NCI-H187 treated with DMSO at 0.1 percent for 48 hours (cell line): ENCODE measurements at places on chromosomes 6 and 20.

GRCh38 chr6:122890250-122890649, 101.2 kb downstream of the SMPDL3A start:
- DNase-seq = no peak

DNA sequence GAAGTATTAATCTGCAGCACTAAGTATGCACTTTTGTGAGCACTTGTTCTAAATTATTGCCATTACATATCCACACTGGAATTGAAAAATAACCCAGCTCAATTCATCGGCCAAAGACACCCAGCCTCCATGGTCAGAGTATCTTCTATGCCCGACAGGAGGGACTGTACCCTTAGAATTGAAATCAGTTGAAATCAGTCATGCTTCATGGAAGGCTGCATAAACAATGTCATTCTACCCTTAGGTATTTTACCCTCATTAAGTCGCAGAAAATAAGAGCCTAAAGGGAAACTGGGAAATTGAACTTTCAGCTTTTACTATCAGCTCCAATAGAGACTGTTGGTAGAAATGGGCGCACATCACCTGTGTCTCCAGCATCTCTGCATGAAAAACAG, 2.9 kb upstream of the RAMACL start:
- DNase-seq = no peak

DNA sequence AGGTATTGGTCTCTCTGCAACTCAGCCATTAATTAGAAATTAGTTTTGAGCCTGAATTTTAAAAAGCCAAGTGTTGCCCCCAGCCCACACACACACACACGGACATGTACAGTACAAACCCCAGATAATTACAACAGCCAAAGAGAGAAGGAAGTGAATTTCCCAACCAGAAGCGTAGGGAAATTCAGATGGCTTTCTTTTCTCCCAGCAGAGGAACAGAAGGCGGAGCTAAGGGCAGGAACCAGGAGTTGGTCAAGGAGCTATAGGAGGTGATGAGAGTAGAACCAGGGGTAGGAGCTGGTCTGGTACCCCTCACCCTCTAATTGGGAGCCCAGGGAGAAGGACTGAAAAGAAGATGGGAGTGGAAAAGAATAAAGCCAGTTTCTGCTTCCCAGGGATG, 3.9 kb upstream of the ZBTB9 start:
- DNase-seq = no peak

DNA sequence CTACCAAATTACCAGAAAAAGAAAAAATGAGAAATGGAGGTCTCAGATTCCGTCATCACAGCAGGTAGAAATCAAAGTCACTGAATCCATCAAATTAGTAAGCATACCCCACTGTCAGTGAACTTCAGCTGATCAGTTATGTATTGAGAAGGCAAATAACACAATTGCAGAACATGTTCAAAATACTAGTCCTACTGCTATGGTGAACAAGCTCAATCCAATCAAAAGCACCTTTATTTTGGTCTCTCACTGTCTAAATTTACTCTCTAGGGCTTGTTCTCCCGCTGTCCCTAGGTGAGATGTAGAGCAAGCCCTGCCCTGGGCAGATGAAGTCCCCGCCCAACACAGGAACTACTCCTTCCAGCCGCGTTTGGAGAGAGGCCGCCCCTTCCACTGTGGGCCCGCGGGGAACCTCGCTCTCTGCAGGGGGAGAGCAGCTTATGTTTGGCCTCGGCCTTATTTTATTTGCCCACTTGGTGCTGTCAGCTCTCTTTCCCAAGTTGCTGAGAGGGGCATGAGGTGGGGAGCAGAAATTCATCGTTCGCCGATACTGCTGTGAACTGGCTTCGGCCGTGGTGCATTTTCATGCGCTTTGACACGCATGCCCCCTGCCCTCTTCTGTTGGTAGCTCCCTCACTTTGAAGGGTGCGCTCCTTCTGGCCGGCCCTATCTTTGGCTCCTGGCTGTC, 14.3 kb upstream of the MAP1LC3A start:
- DNase-seq = no peak

- no peak for DNase-seq
Measured at GRCh38 chr6:158906926-158907325, 87.8 kb upstream of the EZR start.

DNA sequence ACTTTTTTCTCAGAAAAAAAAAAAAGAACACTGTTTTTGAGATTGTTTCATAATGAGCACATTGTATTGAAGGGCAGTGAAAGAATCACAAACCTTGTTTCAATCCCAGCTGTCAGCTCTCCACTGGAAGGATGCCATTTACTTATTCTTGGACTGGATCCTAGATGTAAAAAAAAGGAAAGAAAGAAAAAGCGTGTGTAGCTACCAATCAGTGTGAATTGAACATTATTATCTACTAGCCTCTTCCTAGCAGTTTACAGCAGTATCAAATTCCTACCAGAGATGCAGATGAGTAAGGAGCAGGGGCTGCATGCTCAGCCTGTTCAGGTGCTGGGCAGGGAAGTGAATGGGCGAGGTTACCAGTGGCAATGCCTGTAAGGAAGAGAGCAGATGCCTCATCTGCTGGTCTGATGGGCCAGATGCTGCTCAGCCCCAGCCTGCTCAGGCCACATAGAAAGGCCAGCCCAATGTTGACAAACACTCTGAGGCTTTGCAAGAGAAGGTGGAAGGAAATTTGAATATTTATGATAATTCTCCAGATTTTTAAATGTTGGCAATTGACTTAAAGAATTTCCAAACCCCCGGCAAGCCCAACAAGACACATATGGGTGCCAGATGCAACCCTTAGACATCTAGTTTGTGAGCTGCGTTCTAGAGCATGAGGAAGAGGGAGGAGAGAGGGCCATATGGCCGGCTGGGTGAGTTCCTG, 189.5 kb downstream of the IBTK start:
- no peak for DNase-seq

- no peak for DNase-seq
Measured at GRCh38 chr6:122432816-122433215, 33.4 kb downstream of the HSF2 start.

GRCh38 chr6:26524722-26525370, 13.3 kb upstream of the HMGN4 start:
- DNase-seq = no peak

- DNase-seq = no peak
Measured at GRCh38 chr6:101931766-101932165, 538.3 kb downstream of the GRIK2 start.

GRCh38 chr6:55176958-55177357, 2.6 kb downstream of the HCRTR2 start:
- no peak for DNase-seq

DNA sequence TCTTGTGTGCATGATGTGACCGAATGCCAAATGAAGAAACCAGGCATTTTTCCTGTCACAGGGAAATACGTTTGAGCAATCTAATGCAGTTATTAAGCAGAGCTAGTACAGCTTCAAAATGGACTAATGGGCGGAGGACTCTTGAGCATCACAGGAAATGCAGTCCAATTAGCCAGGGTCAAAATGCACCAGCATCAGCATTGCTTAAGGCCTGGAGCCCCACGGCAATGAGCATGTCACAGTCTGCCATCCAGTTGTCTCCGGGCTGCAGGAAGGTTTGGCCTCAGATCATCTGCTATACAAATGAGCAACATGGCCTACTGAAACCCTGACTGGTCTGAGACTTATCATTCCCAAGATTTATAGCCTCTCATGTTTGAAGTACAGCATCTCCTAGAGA, 652.1 kb upstream of the SLC35B3 start:
- peak; percentile 94 for DNase-seq

DNA sequence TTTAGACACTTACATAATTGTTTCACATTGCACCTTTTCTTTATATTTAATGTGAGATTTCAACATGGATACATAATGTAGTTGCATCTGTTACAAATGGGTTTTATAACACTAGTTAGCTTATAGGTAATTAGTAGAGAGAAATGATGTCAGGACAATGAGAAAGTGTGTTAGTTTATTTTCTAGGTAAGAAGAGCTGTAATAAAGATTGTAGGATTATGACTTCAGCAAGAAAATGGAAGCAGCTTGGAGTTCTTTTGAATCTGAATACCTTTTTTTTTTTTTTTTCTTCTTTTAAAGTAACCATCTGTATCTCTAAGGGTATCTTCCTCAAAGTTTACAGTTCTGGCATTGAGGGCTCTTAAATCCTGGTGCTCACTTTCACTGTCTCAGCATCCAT, 35.3 kb downstream of the CD2AP start:
- DNase-seq = no peak

DNA sequence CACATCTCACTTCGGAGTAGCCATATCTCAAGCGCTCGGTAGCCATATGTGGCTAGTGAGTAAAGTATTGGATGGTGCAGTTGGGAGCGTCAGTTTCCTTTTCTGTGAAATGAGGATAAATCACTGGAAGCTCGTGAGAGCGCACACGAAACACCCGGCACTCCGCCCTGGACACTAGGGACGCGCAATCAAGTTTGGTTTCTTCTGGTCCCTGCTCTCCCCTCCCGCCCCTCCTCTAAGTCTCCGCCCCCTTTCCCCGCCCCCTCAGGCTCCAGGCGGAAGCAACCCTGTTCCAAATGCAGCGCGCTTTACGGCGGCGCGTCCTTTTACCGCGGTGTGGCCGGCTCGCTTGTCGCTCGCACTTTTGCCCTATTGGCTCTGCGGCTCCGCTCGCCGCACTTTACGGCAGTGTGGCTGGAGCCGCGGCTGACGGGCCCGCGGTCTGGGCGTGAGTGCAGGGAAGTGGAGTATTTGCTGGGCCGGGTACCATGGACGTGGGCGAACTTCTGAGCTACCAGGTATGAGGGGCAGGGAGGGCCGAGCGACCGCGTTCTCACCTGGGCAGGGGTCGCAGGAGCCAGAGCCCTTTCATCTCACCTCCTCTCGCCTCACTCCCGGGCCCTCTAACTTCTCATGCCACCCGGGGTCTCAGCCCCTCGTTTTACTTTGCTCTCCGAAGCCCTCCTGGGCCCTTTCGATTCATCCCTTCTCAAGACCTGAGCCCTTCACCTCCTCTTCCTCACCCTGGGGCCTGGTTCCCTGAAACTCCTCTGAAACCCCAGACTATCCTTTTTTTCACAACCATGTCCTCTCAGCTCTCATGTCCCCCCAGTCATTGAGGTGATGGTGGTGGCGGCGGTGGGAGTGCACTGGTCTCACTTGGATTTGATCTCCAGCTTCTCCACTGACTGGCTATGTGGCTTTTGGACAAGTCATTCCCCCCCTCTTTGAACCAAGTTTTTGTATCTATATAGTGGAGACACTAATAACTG, at the start of gene CTNNBL1:
TSS of gene CTNNBL1 (plus strand) at position 396 of the 992 bp plus-strand sequence. CDS start at position 489, 93 bp downstream.
- DNase-seq = peak; percentile 81

- no peak for DNase-seq
Measured at GRCh38 chr6:72322771-72323170, 299.1 kb upstream of the KCNQ5 start.

DNA sequence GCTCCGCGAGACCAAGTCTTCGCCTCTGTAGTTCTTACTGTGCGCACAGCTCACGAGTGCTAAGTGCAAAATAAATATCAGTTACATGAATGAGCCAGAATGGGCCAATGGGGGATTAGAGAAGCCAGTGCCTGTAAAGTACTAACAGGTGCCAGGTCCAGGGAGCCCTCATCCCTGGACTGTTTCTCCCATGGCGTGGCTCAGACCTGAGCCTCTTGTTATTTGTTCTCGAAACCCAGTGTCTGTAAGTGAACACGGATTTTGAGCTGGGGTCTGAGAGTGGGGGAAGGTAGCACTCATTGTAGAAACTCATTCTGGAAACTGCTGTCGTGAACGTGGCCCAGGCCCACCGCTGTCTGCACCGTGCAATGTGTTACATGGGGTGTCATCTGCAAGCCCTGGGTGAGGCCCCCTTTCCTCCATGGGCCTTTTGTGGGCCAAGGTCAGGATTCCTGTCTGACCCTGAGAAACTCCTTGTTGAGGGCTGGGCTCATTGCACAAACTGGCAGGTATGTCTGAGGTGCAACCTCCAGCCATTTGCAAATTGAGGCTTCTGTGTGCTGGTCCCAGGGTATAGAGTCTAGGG, 154.7 kb downstream of the SYCP2 start:
- no peak for DNase-seq

GRCh38 chr6:64694356-64694755, 1012.7 kb downstream of the EYS start:
- no peak for DNase-seq

DNA sequence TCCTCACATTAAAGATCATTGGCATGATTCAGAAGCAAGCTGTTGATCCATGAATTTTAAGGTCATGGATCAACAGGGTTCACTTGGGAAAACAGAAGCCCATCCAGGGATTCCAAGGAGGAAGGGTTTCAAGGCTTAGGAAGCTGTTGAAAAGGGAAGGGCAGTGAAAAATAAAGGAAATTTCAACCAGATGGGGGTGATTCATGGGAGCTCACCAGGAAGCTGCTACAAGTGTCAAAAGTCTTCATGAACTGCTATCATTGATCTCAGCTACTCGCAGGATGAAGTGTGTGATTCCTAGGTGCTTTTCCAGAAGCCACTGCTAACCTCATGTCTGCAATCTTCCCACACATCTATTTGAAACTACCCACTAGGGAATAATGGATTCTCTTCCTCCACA, 26.2 kb downstream of the ADTRP start:
- DNase-seq = no peak

GRCh38 chr6:108163267-108163643, 2.6 kb upstream of the NR2E1 start:
- no peak for DNase-seq

DNA sequence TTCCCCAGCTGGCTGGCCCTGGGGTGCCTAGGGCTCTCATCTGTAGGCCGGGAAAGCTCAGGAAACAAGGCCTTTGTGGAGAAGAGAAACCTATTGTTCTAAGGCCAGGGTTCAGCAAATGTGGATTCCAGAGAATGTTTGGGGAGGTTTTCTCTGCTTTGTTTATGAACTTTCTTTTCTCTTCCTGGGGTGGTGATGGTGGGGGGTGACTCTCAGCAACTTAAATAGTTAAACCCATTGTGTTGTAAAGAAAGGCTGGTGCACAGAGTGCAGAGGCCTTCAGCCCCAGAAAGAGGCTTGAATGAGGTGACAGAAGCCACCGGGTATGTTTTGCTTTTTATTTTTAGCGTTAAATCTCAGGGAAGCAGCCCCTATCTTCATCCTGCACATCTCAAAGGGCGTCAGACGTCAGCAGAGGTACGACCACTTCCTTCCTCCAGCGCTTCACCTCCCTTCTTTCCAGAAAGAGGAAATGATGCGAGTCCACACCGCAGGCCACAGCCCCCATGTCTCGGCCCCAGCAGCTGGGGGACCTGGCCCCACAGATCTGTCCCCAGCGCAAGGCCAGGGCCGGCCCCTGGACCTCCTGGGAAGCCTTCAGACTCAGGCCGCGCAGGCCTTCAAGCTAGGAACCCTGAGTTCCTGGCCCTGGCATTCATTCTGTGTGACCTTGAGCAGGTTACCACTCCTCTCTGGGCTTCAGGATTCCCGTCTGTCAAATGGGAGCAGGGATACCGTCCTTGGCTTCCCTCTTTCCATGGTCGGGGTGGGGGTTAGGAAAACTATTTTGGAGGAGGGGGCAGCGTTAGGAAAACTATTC, 605 bp upstream of the PPP1R16B start:
- no peak for DNase-seq

- DNase-seq = no peak
Measured at GRCh38 chr6:54515713-54516112, 207.5 kb downstream of the TINAG start.

DNA sequence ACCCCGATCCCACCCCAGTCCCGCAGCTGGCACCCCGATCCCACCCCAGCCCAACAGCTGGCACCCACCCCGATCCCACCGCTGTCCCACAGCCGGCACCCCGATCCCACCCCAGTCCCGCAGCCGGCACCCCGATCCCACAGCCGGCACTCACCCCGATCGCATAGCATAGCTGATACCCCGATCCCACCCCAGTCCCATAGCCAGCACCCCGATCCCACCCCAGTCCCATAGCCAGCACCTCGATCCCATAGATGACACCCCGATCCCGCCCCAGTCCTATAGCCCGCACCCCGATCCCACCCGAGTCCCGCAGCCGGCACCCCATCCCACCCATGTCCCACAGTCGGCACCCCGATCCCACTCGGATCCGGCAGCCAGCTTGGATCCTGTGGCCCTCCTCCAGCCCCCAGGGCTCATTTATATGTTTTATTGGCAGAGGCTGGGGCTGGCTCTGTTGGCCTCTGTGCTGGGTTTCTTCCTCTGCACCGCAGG, 897 bp upstream of the GMEB2 start:
- DNase-seq = no peak
